HT1080 (cell line): ENCODE measurements at places on chromosomes 7 and 10.

GRCh38 chr10:130040351-130040750 lies 70.3 kb downstream of the C10orf143 start:
- no peak for DNase-seq

DNA sequence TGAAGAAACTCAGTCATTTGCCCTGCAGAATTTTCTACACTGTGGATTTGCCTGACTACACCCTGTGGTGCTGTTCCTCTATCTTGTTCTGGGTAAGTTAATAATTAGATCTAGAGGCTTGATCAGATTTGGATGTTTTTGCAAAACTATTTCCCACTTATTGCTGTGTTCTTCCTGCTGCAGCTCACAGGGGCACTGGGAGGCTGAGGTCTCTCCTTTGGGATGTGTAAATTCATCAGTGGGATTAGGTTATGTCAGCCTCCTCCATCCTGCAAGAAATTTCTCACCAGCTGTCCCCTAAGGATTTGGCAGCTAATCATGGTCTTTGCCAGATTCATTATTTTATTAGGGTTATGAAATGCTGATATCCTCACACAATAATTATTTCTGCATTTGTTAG lies 148.1 kb upstream of the ZNF32 start:
- no peak for DNase-seq

DNA sequence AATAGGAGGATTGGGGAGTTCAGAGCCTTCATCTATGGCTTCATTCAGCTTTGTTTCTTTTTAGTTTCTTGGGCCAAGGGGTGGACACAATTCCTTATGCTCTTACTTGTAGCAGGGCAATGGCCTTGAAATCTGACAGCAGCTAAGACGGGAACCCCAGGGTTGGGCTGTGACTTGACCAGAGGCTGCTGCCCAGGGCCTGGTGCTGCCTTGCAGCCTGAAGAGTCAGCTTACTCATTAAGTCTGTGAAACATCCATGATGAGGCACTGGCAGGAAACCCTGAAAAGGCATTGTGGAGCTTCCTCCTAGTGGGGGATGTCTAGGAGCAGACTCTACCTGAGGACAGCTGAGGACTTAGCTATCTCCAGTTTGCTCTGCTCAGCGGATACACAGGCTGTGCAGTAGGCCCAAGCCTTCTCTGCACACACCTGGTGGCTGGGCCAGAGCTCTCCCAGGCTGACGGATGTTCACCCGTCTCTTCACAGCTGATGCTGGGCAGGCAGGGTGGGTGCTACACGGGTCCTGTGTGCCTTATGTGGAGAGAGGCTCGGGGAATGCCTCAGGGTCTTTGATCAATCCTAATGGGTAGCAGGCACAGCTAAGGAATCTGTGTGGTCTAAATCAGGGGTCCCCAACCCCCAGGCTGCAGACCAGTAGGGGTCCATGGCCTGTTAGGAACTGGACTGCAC lies 17.8 kb downstream of the CXCL12 start:
- no peak for DNase-seq

DNA sequence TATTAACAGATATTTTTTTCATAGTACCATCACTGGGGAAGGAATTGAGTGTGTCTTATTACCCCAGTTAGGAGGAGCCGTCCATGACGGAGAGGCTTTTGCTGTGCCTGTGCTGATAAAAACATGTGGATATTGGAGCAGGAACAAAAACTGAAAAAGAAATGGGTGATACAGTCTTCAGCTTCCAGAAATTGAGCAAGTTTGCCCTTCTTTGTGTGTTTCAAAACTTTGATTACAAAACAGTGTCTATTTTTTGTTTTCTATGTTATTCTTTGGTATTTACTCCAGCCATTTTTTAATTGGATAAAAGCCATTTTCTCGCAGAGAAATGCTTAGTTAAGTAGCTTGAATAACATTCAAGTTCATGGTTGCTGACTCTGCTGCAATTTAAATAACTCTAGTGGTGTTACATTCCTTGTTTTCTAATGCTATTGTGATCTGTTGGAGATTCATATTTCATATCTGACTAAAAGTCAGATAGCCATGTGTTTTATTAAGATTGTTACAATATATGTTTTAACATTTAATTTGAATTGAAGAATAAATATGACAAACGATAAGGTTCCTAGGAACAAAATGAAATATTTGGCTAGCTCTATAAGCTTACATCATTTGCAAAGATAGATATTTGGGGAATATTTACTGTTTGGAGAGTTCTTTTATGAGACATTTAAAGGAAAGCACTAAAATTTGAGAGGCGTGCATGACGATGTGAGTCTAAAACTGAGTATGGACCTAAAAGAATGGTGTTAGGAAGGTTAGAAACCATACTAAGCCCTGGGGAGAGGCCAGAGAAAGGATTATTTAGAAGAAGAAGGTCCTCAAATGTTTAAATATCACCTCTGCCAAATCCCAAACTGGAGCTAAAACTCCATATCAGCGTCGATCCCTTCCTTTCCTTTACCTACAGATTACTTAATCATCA lies 747.3 kb upstream of the CELF2 start:
- no peak for DNase-seq

DNA sequence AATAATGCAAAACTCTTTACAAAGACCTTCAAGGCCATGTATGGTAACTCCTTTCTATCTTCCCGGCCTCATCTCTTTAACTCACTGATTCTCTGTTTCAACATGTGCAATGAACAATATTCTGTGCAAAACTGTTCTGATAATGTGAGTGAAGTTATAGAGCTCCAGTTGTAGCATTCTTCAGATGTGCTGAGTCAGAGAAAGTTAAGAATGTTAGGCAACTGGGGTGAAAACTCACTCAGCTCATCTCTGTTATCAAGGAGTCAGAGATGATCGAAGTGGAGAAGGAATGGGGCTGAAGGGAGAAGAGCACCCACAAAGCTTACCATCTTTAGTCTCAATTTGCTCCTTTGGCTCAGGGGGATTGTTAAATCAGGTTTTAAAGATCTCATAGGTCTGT lies 344.7 kb upstream of the NPSR1 start:
- no peak for DNase-seq

GRCh38 chr10:61000769-61001730 lies 57.1 kb upstream of the RHOBTB1 start:
- no peak for DNase-seq

DNA sequence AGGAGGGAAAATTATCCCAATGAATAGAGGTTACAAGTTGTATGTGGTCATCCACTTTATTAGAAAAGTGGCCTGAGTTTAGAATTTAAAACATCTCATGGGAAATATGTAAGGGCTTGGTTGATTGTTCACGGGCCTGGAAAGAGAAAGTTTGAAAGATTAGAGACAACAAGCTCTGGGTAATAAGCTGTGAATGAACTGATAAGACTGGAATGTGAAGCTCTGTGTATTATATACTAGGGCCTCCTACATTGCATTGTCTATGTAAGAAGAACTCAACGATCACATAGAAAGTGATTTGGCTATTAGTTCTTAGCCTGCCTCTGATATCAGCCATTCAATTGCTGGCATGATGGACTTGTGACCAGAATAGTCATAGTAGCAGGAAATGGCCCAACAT lies 199.2 kb upstream of the MAGI2 start:
- DNase-seq, result no peak

- DNase-seq, result no peak
Measured at GRCh38 chr7:117896339-117896738, 23.1 kb upstream of the CTTNBP2 start.
